ENCODE measurements at places on chromosomes 12 and 14. TPM values are rescaled to one million over a fixed set of nuclear protein-coding genes. Genes with fewer than 3 reads are reported as not detected.

Gene PTPRQ
- 13.7 TPM for total RNA-seq

Gene OTUB2
- total RNA-seq = not detected

Gene PYGL
- 15.0 TPM for total RNA-seq

Gene RIMBP2
- total RNA-seq = 1.8 TPM

Gene ANO2
- total RNA-seq = 4.0 TPM

Gene USP44
- 4.4 TPM for total RNA-seq

Gene FITM1
- total RNA-seq = 0.34 TPM

DNA sequence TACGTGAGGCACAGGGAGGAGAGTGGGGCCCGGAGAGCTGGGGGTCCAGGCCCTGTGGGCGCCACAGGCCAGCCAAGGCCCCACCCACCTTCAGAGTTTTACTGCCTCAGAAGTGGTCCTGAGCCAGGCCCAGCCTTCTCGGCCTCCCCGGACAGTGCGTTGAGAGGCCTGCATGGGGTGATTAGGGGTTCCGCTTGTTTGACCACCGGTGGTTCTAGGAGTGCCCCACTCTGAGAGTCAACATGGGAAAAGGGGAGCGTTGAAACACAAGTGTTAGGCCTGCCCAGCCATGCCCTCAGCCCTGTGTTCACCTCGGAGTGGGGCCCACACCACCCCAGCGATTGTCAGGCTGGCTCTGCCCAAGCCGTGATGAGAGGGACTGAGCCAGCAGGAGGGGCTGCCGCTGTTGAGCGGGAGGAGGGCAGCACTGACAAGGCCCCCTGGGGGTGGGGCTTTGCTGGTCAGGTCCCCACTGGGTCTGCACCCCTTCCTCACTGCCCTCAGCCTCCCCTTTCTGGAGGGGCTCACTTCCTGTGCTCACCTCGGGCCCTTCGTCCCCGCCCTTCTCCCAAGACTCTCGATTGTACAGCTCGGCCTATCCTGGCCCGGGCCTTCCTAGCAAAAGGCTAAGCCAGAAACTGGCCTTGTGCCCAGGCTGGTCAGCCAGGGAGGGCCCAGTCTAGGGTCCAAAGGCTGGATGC, 4.8 kb downstream of the CKB start:
- peaks cover 19% of the 10 kb centered on the region for H3K36me3 ChIP-seq
- no peak overlapping the region for H3K4me3 ChIP-seq
- H3K27me3 ChIP-seq = no peaks in the 10 kb centered on the region
- peaks cover 67% of the 10 kb centered on the region for H3K4me1 ChIP-seq

DNA sequence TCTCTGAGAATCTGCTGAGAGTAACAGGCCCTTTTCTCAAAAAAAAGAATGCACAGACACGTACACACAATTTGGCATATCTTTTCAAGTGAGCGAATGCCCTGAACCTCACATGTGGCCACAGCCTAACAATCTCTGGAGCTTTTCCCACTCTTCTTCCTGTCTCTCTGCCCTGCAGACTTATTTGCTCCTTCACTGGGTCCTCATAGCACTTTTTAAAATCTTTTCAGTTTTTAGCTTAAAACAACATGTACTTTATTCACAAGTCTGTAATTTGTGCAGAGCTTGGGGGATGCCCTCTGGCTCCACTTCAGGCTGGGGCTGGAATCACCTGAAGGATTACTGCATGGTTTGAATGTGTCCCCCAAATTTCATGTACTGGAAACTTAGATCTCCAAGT, 9.0 kb downstream of the MAP1LC3B2 start:
- no peaks in the 10 kb centered on the region for H3K27me3 ChIP-seq
- no peaks in the 10 kb centered on the region for H3K36me3 ChIP-seq
- no peak for DNase-seq

DNA sequence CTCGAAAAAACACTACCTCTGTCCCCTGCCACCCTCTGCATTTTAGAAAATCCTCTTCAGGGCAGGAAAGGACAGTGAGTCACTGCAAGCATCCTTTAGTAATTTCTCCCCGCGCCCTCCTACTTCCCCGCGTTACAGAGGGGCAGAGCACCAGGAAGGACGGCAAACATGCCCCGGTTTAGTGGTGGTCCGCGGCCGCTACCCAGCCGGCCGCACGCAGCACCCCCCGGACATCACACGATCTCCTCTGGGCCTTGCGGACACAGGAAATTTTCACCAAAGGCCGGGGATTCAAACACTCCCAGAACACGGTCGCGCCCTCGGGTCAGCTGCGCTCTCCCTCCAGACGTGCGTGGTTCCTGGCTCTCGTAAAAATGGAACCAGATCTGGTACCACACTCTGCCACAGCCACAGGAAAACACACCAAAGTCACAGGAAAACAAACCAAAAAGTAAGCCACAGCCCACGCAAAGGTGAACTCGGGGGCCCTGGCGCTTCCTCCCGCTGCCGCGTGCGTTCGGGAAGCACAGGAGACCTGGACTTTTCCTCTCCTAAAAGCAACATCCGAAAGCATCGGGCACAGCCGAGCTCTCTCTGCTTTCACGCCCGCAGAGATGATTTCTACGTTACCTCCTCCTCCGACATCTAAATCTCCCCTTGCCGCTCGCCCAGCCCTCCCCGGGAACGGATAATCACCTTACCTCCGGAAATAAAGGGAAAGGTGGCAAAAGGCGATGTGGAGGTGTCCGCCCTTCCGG, 839 bp downstream of the SLC38A1 start:
- H3K27me3 ChIP-seq = no peaks in the 10 kb centered on the region
- H3K4me3 ChIP-seq = peak overlapping the region; percentile 86
- H3K27ac ChIP-seq = peak overlapping the region; percentile 94
- peaks cover 24% of the 10 kb centered on the region for H3K4me1 ChIP-seq

DNA sequence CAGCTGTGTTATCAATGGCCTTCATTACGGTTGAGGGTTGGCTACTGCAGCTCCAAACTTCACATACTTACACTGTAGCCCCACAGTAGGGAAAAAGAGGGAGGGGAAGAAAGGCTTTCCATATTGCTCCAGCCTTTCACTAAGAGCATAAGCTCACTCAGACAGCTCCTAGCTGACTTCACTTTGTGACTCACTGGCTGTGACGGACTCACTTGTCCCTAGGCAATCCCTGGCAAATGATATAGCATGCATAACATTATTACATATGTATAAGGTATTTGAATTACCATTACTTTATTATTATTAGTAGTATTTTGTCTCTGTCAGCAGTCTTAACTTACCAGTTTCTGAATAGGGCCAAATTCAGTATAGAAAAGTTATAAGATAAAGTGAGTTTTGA, 350.7 kb downstream of the RMST start:
- H3K4me1 ChIP-seq = no peaks in the 10 kb centered on the region
- peak overlapping the region; percentile 18 for H3K27ac ChIP-seq
- H3K27me3 ChIP-seq = no peaks in the 10 kb centered on the region
- DNase-seq = no peak
- no peak overlapping the region for H3K4me3 ChIP-seq
- no peaks in the 10 kb centered on the region for H3K36me3 ChIP-seq

DNA sequence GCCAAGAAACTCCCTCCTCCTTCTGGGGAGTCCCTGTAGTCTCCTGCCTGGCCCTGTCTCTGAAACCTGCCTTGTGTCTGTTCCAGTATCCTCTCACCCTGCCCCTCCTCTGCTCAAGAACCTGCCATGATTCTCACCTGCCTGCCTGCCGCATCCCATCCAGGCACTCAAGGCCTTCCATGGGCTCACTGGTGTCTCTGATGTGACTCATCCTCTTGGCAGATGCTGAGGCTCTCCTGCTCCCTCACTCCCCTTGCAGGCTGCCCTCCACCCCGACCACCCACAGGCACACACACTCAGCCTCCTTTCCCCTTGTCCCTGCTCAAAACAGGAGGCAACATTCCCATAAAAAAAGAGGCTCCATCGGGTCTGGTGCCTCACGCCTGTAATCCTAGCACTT, 5.8 kb upstream of the BEGAIN start:
- H3K36me3 ChIP-seq = no peaks in the 10 kb centered on the region
- DNase-seq = no peak
- no peak overlapping the region for H3K27ac ChIP-seq
- peaks cover 2% of the 10 kb centered on the region for H3K4me1 ChIP-seq
- peaks cover 9% of the 10 kb centered on the region for H3K27me3 ChIP-seq

GRCh38 chr12:66662729-66663128, 16.1 kb downstream of the GRIP1 start:
- DNase-seq = no peak
- H3K36me3 ChIP-seq = no peaks in the 10 kb centered on the region
- no peak overlapping the region for H3K4me3 ChIP-seq
- no peak overlapping the region for H3K27ac ChIP-seq

- no peak overlapping the region for H3K4me3 ChIP-seq
- no peaks in the 10 kb centered on the region for H3K36me3 ChIP-seq
- no peak for DNase-seq
- H3K4me1 ChIP-seq = no peaks in the 10 kb centered on the region
Observed at GRCh38 chr14:39469094-39469710, 37.0 kb upstream of the FBXO33 start.

DNA sequence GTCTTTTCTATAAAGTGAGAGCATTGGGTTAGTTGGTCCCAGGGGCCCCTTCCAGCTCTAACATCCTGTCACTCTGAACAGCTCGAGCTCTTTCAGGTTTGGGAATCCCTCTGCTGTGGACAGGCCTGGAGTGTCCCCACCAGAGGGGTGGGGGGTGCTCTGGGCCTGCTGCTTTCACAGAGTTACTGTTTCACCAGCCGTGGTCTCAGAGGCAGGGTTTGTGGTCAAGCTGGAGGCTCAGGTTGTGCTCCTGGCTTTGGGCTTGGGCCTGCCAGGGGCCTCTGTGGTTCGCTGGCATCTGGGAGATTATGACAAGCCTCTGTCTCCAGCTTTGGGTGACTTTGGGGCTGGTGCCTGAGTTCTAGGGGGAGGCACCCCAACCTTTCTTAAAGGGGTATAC, 59.6 kb downstream of the FBXL14 start:
- no peaks in the 10 kb centered on the region for H3K4me1 ChIP-seq
- no peak overlapping the region for H3K27ac ChIP-seq
- H3K27me3 ChIP-seq = peaks cover 20% of the 10 kb centered on the region
- no peak overlapping the region for H3K4me3 ChIP-seq

DNA sequence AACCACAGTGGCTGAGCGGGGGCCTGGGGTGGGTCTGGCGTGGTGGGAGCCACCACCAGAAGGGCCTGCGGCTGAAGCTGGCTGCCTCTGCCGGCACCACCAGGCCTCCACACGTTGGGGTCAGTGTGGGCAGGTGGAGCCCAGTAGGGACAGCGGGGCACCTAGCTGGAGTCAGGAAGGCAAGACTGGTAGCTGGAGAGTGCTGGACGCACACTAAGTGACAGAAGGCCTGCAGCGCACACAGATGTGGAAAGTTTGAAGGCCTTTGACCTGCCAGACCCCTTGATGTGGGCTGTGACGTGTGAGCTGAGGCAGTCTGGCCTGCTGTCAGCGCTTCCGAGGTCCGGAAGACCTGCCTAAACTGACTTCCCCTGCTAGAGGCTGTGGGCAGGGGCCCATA, 26.3 kb downstream of the RIN3 start:
- H3K27ac ChIP-seq = peak overlapping the region; percentile 82
- H3K27me3 ChIP-seq = no peaks in the 10 kb centered on the region
- no peaks in the 10 kb centered on the region for H3K36me3 ChIP-seq
- no peak for DNase-seq

DNA sequence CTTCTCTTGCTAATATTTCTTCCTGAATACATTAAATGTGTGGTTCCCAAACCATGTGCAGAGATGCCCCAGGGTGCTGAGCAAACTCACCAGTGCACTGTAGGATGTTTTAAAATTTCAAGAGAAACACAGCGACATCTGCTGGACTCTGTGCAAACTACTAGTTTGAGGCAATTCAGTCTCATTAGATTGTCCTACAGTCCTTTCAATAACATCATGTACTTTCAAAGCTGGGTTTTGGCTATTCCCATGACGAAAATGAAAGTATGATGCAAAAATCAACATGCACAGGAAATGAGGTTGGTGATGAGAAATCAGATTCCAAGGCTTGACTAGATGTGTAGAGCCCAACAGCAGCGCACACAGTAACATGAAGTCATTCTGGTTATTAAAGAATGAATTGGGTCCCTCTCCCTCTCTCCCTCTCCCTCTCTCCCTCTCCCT, 66.3 kb downstream of the CLIP1 start:
- no peak overlapping the region for H3K4me3 ChIP-seq
- no peaks in the 10 kb centered on the region for H3K27me3 ChIP-seq
- no peak for DNase-seq
- peak overlapping the region; percentile 44 for H3K27ac ChIP-seq
- peaks cover 18% of the 10 kb centered on the region for H3K4me1 ChIP-seq
- H3K36me3 ChIP-seq = peaks cover 85% of the 10 kb centered on the region

DNA sequence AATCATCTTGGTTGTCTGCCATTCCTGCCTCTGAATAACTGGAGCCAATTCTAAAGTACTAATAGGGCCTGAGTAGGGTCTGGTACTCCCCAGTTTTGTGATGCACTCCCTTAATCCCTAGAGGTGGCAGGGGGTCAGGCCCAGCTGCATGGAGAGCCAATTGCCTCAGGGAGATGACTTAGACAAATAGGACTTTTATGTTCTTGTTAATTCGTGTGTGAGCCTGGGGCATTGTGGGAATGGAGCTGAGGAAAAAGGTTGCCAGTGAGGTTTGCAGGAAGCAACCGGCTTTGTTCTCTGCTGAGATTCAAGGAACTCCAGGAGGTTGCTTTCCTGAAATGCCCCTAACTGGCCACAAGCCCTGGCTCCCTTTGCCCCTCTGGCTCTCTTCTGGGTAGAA, 6.8 kb upstream of the DCD start:
- H3K27me3 ChIP-seq = no peaks in the 10 kb centered on the region
- peak; percentile 91 for DNase-seq
- H3K36me3 ChIP-seq = no peaks in the 10 kb centered on the region
- H3K4me1 ChIP-seq = no peaks in the 10 kb centered on the region
- H3K4me3 ChIP-seq = no peak overlapping the region

GRCh38 chr12:84508851-84509260, 403.7 kb downstream of the SLC6A15 start:
- peaks cover 7% of the 10 kb centered on the region for H3K4me1 ChIP-seq
- no peak overlapping the region for H3K27ac ChIP-seq
- H3K4me3 ChIP-seq = no peak overlapping the region
- DNase-seq = no peak

DNA sequence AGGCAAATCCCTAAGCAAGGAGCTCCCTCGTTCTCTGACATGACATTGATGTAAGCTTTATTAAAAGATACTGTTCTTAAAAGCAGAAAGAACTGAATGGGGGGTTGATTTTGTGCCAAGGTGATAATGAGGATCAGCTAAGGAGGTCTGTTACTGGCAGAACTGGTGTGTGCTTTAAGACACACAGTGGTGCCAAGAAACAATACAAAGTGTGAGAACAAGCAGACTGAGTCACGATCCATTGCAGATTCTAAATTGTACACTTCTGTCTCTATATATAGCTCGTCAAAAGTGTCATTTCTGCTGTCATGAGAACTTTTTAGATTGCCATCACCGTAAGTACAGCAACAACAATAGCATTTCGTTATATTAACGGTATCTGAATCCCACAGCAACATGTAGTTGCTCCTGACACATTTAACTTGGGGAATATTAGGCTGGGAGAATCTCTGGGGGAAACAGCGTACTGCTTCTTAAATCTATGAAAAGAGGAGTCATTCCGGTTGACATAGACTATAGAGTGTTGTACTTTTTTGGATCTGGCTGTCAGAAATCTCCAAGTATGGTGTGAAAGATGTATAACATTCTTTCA, 151.3 kb upstream of the PRKD1 start:
- no peaks in the 10 kb centered on the region for H3K4me1 ChIP-seq
- H3K4me3 ChIP-seq = no peak overlapping the region
- no peaks in the 10 kb centered on the region for H3K27me3 ChIP-seq
- DNase-seq = no peak

All from esophagus muscularis mucosa (tissue), 4 donors.